ENCODE measurements at places on chromosomes 13 and 19.

DNA sequence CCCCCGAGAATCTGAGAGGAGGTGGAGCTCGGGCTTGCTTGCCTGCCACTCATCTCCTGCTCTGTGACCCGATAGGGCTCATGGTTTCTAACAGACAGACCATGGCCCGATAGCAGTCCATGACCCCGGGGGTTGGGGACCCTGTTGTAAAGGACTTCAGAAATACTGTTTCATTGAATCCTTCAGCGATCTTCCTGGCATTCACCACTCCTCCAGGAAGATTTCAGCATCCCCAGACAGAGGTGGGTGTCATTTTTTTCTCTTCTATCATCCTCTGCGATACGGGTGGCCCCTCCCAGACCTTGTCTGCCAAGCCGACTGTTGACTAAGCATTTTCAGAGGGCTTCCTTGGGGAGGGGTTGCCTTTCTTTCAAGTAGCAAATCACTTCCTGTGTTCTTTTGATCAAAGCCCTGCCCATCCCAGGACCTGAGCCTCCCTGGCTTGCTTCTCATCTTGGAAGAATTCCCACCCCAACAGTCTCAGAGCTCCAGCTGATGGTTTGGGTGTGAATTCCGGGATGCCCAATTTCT lies 1.7 kb downstream of the MYO1F start:
- no peak for DNase-seq

DNA sequence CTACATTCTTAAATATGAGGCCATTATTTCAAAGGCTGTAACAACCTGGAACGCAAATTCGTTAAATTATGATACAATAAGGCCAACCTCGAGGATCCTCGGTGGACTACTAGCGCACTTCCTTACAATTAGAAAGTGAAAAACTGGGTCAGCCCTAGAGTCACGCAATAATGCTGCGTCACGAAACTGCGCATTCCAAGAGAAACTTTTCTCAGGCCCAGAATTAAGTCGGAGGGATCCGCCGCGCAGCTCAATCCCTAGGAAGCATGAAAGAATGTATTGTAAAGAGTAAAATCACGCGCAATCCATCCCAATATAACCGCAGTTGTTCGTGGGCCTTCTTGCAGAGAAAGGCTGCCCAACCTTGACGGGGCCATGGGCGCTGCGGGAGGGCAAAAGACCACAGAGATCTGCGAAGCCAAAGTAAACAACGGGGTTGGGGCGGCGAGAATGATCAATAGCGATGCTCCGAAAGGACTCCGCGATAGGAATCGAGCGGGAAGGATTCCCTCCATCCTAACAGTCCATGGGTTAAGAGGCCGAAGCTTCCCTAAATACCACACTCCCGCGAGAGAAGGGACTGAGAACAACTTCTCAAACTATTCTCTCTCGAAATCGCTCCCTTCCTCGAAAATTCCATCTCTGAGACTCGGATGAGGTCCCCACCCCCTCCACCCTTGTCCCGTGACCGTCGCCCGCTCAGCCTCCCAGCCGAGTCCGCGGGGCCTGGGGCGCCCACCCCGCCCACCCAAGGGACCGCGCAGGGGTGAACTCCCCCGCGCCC lies 564 bp downstream of the SPART start:
- peak; percentile 51 for DNase-seq

- DNase-seq: no peak
Measured at GRCh38 chr19:41354343-41354953, 726 bp upstream of the TGFB1 start.

DNA sequence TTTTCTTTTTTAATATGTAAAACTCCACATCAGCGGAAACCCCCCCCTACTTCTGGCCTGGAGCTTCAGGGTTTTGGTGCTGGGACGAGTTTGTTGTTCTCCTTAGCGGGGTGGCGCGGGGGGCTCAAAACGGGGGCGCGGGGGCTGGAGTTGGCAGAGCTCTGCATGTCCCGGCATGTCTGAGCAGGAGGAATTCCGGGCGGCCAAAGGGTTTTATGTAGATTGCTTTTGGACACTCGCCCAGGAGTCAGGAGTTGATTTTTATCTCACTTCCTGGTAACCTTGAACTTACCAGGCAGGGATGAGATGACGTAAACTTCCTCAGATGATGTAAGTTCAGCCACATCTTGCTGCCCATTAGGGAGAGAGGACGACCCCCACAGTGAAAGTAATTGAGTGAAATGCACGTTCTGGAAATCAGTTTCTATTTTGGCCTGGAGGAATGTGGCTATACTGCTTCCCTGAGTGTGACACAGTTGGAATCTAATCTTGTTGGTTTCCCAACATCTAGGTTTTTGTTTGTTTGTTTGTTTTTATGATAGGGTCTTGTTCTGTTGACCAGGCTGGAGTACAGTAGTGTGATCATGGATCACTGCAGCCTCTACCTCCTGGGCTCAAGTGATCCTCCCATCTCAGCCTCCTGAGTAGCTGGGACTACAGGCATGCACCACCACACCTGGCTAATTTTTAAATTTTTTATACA lies 21.0 kb upstream of the GDF15 start:
- peak; percentile 98 for DNase-seq

GRCh38 chr13:22596171-22596863 lies 584.5 kb upstream of the SGCG start:
- no peak for DNase-seq

- DNase-seq: no peak
Measured at GRCh38 chr13:109500146-109500773, 286.1 kb downstream of the IRS2 start.

- DNase-seq: no peak
Measured at GRCh38 chr19:16206637-16207036, 8.9 kb downstream of the AP1M1 start.

GRCh38 chr19:6527893-6528543 lies 2.8 kb upstream of the TNFSF9 start:
- no peak for DNase-seq
